HS-27A (cell line): ENCODE measurements at places on chromosomes 4 and X.

DNA sequence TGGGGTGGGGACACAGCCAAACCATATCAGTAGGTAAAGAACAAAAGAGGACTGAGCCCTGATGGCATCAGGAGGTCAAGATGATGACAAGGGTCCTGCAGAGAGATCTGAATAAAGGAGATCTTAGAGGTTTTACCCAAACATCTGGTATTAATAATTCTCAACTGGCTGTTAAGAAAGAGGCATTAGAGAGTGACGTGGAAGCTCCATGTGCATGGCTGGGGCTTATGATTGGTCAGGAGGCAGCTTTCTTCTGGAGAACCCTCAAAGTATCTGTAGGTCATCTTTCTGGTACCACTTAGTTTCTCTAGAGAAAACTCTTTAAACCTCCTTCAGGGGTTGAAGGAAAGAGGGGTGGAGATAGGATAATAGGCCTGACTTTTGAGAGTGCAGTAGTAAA lies 18.7 kb downstream of the MGST2 start:
- DNase-seq: no peak

- no peak for DNase-seq
Observed at GRCh38 chr4:142493255-142494110, 352.6 kb downstream of the INPP4B start.

DNA sequence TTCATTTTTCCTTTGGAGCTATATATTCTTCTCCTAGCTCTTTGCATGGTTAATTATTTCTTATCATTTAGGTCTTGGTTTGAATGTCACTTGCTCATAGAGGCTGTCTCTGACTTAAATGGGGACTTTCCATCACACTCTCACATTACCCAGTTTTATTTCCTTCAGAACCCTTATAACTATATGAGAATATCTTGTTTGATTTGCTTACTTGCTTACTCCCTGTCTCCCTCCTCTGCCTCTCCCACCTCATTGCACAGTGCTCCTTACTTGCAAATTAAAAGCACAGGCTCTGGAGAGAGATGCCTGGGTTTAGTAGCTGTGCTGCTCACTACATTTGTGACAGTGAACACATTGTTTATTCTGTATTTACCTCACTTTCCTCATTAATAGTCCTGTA lies 174.6 kb downstream of the SOWAHB start:
- no peak for DNase-seq

DNA sequence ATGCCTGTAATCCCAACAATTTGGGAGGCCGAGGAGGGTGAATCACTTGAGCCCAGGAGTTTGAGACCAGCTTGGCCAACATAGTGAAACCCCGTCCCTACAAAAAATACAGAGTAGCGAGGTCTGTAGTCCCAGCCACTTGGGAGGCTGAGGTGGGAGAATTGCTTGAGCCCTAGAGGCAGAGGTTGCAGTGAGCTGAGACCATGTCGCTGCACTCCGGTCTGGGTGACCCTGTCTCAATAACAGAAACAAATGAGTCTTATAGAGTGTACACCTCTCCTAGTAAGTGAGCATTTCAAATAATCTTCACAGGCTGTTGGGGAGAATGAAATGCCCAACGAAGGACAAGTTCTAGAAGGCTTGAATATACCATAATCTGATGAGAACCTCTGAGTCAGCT lies 5.5 kb downstream of the UCHL1 start:
- DNase-seq: no peak

GRCh38 chrX:63506320-63506719 lies 155.2 kb upstream of the SPIN4 start:
- DNase-seq: no peak

GRCh38 chrX:10166731-10167151 lies 10.0 kb downstream of the CLCN4 start:
- DNase-seq: no peak

- DNase-seq: no peak
Observed at GRCh38 chrX:77743720-77744119, 42.3 kb downstream of the ATRX start.

DNA sequence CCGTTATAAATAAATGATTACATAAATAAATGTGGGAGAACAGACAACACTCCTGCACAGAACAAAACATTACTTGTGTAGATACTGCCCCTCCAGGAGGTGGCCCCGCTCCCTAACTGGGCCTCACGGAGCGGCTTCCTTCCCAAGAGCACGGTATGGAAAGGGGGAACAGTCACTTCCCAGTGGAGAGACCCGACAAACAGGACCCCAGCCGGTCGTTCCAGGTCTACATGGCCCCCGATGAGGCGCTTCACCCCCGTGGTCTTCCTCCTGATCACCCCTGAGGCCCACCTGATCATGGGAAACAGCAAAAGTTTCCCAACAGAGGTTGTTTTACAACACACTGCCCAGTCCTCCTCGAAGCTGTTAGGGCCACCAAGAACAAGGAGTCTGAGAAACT lies 6.6 kb upstream of the SLC6A8 start:
- no peak for DNase-seq

DNA sequence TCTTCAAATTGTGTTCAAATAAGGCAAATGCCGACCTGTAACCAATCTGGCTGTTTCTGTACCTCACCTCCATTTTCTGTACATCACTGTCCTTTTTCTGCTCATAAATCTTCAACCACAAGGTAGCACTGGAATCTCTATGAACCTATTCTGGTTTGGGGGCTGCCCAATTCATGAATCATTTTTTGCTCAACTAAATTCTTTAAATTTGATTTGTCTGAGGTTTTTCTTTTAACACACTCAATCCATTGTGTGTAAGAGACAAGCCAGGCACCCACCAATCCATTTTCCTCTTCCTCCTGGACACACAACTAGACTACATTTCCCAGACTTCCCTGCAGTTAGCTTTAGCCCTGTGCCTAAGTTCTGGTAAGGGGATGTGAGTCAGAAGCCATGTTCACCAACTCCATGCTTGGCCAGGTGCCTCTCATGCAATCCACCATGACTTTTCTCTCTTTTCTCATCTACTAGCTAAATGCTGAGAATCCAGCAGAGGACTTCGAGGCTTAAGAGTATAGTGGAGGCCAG lies 193.2 kb upstream of the KLF3 start:
- no peak for DNase-seq

GRCh38 chr4:7582313-7583097 lies 147.8 kb upstream of the PSAPL1 start:
- DNase-seq: no peak

DNA sequence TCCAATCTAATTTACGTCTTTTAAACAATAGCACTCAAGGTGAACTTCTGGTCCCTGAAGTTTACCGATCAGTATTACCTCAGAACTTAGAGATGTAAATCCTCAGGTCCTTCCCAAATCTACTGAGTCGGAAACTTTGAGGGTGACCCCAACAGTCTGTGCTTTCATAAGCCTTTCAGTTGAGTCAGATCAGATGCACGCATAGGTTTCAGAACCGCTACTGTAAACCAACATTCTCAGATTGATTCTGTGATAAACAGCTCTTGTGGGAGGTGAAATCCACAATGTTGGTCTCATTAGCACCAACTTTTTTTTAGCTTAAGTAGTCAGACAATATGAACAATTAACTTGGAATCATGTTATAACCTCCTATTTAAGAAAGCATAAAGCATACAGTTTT lies 86.0 kb downstream of the WWC2 start:
- DNase-seq: no peak

- no peak for DNase-seq
Observed at GRCh38 chr4:189804894-189805293, 135.8 kb upstream of the FRG1 start.

GRCh38 chr4:46656071-46656470 lies 253.0 kb downstream of the COX7B2 start:
- DNase-seq: no peak

GRCh38 chr4:83361416-83362103 lies 26.9 kb upstream of the HPSE start:
- no peak for DNase-seq

- peak; percentile 14 for DNase-seq
Observed at GRCh38 chr4:124903995-124904722, 191.6 kb upstream of the ANKRD50 start.

DNA sequence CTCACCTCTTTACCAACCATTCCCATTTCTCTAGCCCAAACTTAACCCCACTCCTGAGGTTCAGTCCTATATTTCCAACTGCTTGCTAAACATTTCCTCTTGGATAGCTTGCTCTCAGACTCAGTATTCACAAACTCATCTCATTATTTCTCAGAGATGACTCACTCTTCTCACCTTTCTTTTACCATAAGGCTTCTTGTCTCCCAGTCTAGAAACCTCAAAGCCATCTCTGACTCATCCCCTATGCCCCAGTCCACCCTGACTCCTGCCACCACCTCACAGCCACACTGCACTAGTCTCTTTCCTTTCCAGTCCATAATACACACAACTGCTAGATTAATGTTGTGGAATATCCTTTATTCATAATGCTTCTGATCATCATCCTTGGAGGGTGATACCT lies 4.8 kb downstream of the FRMPD3 start:
- no peak for DNase-seq

GRCh38 chr4:64125354-64125753 lies 283.9 kb downstream of the TECRL start:
- DNase-seq: no peak

DNA sequence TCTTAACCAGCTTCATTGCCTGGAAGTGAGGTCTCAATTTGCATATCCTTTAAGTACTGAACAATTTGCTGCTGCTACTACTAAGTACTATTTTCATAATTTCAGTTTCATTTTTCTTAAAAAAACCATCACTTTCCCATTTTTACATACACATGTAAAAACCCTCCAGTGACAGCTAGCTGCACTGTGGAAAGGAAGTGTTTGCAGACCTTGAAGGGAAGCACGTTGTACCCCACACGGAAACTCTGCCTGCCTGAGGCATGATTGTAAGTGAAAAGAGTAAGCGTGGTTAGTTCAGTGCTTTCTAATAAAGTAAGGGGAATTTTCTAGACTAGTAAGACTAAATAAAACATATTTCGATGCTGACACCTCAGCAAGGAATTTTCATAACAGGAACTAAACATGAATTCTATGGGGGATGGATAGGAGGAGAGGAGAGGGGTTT lies 103.6 kb downstream of the RAPGEF2 start:
- DNase-seq: no peak

DNA sequence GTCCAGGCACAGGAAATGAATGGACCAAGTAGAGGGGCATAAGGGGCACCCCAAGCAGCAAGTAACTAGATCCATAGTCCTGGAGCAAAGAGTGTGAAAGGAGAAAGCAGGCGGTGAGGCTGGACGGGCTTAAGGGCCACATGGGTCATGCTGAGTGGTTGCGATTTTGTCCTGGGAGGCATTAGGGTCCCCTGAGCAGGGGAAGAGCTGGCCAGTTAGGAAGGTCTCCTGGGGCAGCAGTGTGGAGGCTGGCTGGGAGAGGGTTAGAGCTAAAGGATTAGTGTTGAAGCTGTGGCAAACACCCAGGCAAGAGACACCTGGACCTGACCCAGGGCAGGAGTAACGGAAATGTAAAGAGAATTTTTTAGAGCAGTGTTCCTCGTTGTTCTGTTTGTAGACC lies 26.5 kb downstream of the MYOZ2 start:
- no peak for DNase-seq

- no peak for DNase-seq
Observed at GRCh38 chr4:75596061-75596460, 34.3 kb downstream of the CDKL2 start.

DNA sequence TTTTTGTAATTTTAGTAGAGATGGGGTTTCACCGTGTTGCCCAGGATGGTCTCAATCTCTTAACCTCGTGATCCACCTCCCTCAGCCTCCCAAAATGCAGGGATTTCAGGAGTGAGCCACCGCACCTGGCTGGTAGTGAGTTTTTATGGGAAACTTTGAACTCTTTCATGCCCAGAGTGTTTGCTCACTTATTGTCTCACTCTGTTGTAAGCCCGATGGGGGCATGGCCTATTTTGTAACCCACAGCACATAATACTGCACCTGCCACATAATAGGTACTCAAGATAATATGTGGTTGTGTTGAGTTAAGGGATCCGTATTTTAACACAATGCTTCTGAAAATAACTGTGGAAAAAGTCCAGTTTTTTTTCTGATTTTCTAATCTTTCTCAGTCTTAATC lies 109.6 kb upstream of the GIMD1 start:
- no peak for DNase-seq

- peak; percentile 41 for DNase-seq
Observed at GRCh38 chr4:83282049-83282535, 2.5 kb downstream of the COQ2 start.

DNA sequence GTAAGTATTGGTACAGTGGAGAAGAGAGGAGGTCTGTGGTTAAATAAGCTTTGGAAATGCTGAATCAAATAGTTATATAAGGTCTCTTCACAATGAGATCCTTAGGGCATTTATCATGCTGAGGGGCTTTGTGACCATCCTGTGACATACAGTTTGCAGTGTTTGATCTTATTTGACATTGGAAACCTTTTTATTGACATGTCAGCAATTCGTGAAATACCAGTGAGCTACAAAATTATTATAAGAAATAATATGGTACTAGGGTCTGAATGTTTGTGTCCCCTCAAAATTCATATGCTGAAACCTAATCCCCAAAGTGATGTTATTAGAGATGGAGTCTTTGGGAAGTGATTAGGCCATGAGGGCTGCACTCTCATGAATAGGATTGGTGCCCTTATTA lies 98.4 kb downstream of the MID1IP1 start:
- DNase-seq: no peak

- no peak for DNase-seq
Observed at GRCh38 chr4:150625033-150625432, 43.1 kb downstream of the MAB21L2 start.

DNA sequence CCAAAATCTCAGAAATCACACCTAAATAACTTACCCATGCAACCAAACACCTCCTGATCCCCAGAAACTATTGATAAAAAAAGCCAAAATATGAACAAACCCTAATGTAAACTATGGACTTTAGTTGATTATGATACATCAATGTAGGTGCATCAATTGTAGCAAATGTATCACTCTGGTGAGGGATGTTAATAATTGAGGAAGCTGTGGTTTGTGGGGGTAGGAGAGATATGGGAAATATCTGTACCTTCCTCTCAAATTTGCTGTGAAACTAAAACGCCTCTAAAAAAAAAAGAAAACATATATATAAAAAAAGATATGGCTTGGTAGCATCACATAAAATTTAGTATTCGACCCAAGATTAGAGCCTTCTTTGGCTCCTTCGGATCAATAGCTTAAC lies 144.3 kb upstream of the CPEB2 start:
- no peak for DNase-seq

GRCh38 chrX:118504581-118504980 lies 9.0 kb downstream of the DOCK11 start:
- DNase-seq: no peak

- no peak for DNase-seq
Observed at GRCh38 chrX:43589735-43590134, 66.4 kb upstream of the MAOA start.

DNA sequence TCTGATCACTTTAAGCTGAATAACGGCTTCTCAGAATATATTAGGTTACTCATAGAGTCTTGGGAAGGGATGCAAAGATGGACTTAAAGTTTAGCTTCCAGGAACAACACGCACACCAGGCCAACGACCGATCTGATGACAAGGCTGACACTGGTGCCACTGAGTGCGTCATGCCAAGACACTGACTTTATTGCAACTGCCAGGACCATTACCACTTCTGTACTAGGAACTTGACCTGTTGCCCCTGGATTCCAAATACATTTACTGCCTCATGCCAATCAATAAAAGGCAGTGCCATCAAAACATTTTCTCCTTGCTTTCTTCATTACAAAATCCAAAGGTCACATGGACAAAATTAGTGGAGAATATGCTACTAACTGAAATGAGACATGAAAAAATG lies 505.9 kb upstream of the CTSO start:
- no peak for DNase-seq

GRCh38 chrX:345020-345925 lies 26.7 kb upstream of the GTPBP6 start:
- DNase-seq: no peak
